Fibroblast of skin of right biceps (primary cell): ENCODE measurements at places on chromosomes 2 and 18.

DNA sequence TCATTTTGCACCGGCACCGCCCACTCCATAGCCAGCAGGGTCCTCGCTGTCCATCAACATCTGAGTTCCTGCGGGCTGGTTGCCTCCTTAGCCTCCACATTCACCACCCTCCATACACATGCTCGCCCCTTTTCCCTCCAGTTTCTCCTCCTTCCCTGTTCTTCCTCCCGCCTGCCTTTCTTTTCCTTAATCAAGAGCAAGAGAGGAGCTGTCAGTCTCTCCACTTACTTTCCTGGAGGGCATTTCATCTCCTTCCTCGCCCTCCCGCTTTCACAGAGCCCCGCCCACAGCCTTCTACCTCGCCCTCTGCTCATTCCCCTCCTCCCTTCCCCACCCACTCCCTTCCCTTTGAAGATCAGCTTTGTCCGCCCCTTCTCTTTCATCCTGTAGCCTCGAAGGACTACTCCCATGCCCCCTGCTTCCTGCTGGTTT lies 13.8 kb upstream of the ZBTB7C start:
- DNase-seq: no peak

GRCh38 chr2:207227749-207228145 lies 62.0 kb upstream of the KLF7 start:
- DNase-seq: no peak

GRCh38 chr2:111113838-111114237 lies 6.9 kb upstream of the BCL2L11 start:
- DNase-seq: no peak

DNA sequence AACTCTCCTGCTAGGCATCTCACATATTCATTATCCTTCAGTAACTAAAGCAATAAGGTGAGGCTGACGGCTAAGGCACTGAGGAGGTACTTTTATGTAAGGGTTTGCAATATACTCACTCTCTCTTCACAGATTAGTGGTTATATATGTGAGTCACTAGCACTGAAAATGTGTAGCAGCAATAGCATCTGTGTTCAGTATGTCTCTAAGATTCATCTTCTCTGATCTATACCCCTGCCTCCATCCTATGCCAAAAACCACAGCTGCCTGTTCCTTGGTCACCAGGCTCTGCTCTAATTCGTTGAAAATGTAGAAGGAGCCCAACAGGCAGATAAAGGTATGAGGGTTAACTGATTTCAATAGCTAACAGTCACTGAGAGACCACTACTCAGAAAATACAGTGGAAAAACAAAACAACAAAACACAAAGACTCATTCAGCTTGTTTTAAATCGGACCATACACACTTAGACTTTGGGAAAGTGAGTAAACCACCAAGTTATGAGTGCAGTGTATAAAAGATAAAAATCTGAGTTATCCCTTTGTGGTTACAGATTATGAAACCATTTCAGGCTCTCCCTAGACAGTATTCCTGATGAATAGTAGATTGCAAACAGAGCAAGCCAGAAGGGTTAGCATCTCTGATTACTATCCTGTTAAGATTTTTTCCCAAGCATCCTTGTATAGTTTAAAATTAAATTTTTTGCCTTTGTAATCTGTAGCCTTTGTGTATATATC lies 75.3 kb upstream of the CYP26B1 start:
- DNase-seq: peak; percentile 90

GRCh38 chr2:188235364-188235763 lies 56.3 kb upstream of the GULP1 start:
- no peak for DNase-seq

- DNase-seq: no peak
Observed at GRCh38 chr2:213451542-213452239, 167.4 kb downstream of the SPAG16 start.

DNA sequence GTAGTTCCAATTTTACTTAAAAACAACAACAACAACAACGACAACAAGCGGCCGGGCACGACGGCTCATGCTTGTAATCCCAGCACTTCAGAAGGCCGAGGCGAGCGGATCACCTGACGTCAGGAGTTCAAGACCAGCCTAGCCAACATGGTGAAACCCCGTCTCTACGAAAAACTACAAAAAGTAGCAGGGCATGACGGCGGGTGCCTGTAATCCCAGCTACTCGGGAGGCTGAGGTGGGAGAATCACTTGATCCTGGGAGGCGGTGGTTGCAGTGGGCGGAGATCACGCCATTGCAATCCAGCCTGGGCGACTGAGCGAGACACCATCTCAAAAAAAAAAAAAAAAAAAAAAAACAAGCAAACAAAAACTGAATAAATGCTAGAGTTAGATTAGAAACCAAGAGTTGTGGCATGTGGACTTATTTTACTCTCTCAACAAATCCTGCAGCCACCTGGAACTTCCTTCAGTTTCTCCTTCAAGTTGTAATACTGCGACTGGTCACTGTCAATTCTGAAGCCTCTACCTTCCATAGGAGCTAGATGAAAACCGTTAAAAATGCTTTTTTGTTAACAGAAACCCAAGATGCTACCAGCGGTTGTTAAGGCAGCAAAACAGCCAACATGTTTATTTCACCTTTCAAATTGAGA lies 1.3 kb downstream of the ATP5F1A start:
- DNase-seq: no peak

- peak; percentile 40 for DNase-seq
Observed at GRCh38 chr2:53422979-53423378, 344.6 kb upstream of the CHAC2 start.

DNA sequence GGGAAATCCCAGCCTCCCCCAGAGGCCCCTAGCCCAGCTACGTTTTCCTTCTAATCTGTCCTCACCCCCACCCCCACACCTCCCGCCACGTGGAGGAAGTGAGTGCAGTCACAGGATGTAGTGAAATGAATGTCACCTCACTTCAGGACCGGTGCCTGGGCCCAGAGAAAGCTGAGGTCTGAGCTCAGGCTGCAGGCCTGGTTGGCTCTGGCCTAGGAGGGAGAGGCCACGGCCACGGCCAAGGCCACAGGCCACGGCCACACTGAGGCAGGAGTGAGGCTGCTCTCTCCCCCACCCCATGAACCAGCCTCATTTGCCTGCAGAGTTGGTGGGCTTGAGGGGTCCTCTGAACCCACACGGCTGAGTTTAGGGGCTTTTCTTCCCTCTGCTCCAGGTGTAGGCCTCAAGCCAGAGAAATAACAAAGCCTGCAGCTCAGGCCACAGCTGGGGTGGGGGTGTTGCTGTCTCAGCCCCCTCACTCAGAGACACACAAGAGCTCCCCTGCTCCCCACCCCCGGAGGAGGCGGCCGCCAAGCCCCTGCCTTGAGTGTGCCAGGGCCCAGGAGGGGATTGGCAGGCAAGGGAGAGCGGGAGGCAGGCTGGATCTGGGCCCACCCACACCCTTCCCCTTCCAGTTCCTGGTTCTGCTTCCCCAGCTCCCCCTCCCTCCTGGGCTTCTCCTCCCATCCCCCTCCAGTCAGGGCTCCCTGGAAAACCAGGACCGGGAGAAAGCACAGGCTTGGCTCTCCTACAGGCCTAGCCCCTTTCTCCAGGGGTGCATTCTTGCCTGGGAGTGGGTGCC lies 27.0 kb downstream of the DNMT3A start:
- DNase-seq: peak; percentile 64

- no peak for DNase-seq
Observed at GRCh38 chr2:128499367-128500137, 180.9 kb upstream of the HS6ST1 start.

GRCh38 chr2:55459279-55459678 lies 39.6 kb upstream of the CCDC88A start:
- no peak for DNase-seq

GRCh38 chr2:46175419-46175818 lies 121.8 kb upstream of the EPAS1 start:
- DNase-seq: peak; percentile 70

- peak; percentile 94 for DNase-seq
Observed at GRCh38 chr18:40867459-40867858, 1087.6 kb upstream of the PIK3C3 start.

DNA sequence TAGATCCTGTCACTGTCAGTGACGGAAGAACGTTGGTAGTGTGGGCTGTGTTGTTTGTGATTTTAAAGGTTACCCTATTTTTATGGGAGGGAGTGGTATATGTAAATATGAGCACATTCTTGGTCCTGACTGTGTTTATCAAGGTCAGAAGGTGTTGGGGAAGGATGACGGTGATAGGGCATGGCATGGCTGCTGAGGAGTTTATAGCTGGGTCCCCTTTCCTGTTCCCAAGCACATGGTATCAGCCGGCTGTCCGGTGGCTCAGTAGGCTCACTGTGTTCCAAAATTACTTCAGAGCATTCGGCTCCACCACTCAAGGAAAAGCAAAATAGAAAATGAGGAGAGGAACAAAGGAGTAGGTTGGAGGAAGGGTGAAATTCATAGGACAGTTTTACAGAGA lies 28.6 kb downstream of the IRS1 start:
- DNase-seq: no peak

- no peak for DNase-seq
Observed at GRCh38 chr2:230346465-230346864, 19.5 kb downstream of the SP140L start.

DNA sequence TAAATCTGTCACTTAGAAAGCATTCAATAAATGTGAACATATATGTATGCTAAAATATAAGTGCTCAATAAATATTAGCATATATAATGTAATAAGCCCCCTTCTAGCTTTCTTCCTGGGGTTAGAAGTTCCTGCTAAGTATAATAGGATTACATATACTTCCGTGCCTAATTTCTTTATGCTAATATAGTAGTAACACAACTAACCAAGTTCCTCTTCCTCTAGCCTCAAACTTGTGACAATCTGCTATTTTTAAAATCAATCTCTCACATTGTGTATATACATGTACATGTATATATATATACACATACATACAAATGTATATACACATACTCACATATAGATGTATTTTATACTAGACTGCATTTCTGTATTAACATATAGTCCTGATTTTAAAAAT lies 32.2 kb downstream of the TLK1 start:
- no peak for DNase-seq

- no peak for DNase-seq
Observed at GRCh38 chr2:156810094-156810493, 373.9 kb downstream of the GPD2 start.

- no peak for DNase-seq
Observed at GRCh38 chr18:23399067-23399466, 54.0 kb upstream of the RIOK3 start.
